T1000 (cell line): ENCODE measurements at places on chromosomes 1 and 21.

DNA sequence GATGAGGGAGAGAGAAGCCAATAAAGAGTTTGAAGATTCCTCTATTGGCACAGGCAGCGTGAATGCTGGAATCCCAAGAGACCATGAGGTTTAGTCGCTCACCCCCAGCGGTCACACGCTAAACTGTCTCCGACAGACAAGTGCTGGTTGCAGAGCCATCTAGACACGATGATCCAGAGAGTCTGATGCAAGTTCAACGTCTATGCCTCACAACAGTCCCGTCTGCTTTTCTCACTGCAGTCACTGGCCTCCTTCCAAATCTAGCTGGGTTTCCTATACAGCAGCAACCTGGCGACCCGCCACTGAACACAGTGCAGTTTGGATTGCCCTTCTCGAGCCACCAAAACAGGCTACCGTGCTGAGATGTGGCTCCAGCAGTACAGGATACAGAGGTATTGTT, 98.6 kb upstream of the KRTAP19-8 start:
- DNase-seq, result no peak

DNA sequence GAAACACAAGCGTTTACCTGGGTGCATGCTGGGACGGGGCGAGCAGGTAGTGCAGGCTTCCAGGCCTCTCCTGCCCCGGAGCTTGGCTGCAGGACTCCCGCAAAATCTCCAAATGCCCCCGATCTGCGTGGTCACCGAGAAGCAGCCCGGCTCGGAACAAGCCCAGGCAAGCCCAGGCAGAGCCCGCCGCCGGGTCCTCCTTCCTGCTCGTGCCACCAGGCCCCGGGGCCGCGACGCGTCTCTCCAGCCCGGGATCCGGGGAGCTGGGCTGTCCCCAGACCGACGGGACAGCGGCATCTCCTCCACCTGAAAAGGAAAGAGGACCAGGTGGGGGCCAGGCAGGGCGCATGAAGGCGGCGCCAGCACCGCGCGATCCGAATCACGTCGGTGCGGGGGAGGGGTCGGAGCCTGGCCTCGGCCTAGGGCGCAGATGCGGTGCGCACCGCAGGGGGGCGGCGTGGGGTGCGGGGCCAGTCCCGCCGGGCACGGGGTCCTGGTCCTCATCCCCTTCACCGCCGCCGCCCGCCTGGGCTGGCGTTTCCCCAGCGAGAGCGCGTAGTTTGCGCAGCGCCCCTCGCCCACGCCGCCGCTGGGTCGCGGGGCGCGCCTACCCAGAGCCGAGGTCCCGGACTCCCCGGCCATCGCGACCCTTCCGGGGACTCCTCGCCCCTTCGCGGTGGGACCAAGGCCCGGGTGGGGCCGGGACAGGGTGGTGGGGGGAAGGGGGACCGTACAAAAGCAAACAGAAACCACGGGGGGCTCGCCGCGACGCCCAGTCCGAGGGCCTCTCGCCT, 52.4 kb upstream of the H6PD start:
- DNase-seq, result no peak

DNA sequence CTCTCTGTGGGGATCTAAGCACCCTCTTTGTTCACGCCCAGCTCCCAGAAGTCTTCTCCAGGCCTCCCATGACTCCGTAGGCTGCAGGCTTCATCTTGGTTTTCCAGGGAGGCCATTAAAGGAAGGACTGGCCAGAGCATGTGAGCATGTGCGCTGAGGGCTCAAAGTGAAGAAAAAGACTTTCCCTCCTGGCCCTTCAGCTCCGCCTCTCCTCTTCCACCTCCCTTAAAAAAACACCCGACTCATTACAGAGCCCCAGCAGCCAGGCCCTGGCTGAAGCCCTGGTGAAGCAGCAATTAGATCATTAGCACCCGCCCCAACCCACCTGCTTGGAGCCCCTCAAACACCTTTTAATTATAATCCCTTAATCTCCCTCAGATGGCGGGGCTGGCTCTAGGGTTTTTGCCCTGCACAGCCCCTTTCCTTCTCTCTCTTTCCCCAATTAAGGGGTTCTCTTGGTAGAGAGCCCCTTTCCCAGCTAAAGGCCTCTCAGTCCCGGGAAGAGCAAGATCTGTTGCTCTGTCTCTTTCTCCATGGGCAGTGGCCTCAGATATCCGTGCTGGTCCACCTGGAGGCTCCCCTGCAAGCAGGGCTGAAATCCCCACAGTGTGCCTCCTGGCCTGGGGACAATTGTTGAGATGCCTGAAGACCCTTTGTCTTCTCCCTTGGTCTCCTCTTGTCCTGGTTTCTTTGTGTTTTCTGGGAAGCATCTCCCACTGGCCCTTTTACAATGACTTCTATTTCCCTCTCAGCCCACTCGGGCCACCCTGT, 30.5 kb downstream of the RHBG start:
- DNase-seq, result no peak

DNA sequence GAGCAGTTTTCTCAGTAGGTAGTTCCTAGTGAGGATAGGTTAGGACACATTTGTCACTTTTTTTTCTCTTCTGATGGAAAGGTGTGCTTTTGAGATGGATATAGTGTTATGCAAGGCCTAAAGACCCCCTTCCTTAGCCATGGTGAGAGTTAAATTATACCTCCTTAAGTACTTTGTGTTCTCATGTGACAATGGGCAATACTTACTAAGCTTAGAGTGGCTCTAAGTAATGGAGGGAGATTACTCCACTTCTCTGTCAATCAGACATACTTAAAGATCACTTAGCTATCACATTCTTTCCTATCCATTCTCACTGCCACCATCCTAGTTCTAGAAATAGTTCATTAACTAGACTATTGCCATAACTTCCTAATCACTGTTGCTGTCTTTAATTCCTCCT, 265.6 kb downstream of the PBX1 start:
- DNase-seq, result no peak

- no peak for DNase-seq
These were observed 19.9 kb upstream of the LHX4 start for GRCh38 chr1:180210008-180210620.

GRCh38 chr21:33495743-33496142, 4.2 kb upstream of the DNAJC28 start:
- no peak for DNase-seq
